ENCODE measurements at places on chromosomes 5 and 9.

GRCh38 chr5:80208381-80208780 is 47.5 kb downstream of the SERINC5 start:
- DNase-seq = no peak

DNA sequence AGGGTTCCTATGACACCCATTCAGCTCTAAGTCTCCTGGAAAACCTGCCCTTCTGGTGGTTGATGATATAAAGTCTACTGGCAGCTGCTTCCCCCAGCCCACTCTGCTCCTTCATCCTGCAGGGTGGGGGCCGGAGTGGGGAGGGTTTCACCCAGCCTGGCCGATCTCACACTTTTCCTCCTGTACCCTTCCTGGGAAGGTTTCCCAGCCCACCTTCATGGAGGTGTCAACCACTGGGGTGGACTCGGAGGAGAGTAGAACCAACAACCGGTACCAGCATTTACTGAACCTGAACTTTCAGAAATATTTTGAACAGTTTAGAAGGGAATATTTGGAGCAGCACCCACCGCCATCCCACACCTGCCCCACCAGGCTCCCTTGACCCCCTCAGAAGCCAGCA is 30.4 kb downstream of the ROR2 start:
- no peak for DNase-seq

DNA sequence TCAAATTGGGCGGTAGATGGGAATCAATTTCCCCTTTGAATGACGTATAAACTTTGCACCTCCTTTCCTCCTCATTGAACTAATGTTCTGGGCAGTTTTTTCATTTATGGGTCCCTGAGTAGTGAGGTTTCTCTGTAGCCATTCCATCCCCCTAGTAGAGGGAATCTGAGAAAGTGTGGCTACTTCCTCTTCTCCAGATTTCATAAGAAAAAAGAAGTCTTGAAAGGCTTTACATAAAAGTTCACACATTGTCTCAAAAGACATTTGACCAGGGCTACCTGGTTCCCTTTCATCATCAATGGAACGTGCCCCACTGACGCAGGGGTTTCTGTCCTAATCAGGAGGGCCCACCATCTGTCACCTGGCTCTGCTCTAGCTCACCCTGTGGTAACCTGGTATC is 57.3 kb downstream of the CTSL start:
- DNase-seq = no peak

DNA sequence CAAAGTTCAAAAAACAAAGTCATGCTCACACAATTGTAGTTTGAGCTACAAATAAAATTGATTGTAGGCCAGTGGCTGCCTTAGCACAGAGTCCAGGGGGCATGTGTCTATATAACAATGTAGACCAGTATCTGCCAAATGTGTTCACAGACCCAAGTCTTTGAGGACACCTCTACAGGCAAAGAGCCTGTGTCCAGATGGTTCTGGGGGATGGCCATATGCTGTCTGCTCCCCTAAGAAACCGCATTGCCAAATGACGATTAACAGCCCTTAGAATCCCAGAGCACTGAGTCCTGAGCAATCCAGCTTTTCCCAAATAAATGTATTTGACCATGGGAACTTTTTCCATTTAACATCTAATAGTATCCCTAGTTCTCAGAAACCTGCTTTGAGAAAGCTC is 169.6 kb downstream of the ADCY2 start:
- DNase-seq = no peak

GRCh38 chr9:124256517-124257069 is 1.2 kb upstream of the NEK6 start:
- no peak for DNase-seq

GRCh38 chr5:56148453-56148971 is 84.6 kb downstream of the ANKRD55 start:
- DNase-seq = no peak

GRCh38 chr9:98551511-98552286 is 157.0 kb downstream of the GABBR2 start:
- no peak for DNase-seq

DNA sequence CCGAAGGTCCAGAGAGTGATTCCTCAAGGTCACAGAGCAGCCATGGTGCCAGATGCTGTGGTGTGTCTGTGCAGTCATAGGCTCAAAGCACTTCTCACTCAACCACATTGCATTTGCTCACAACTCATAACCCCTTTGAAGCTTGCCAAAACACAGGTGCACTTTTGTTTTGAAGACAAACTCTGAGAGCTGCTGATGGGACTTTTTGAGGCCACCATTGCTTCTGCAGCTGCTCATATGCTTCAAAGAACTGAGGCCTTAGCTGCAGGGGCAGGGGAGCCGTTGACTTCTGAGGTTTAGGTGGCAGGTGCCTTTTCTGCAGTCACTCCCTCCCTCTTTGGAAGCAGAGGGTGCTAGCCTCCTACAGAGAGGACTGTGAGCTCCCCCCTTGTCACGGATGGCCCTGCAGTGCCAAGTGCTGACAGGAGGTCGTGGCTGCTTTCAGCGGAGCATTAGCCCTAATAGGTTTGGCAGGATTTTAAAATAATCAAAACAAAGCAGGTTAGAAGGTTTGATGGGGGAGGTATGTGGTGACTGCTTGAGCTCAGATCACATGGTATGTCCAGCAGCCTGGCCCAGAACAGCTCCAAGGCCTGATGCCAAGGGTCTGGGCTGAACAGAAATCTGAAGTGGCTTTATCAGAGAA is 232.1 kb downstream of the MAN2A1 start:
- DNase-seq = no peak

DNA sequence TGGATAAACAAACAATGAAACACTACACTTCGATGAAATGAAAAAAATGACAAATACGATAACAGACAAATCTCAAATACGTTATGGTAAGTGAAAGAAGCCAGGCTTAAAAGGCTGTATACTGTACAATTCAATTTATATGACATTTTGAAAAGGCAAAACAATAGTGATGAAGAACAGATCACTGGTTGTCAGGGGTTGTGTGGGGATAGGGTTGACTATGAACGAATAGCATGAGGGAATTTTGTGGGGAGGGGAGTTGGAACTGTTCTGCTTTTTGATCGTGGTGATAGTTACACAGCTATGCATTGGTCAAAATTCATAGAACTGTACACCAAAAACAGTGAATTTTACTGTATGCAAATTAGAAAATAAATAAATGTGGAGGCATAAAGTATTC is 7.8 kb upstream of the FER start:
- no peak for DNase-seq

All from stimulated activated effector memory CD8-positive, alpha-beta T cell treated with anti-CD3 and anti-CD28 coated beads, Interleukin-12 subunit alpha, Interleukin-12 subunit beta, amount 100 ng/mL, for 72 hours (primary cell).